ENCODE measurements at places on chromosomes 3 and 15. TPM values are rescaled to one million over a fixed set of nuclear protein-coding genes. Genes with fewer than 3 reads are reported as not detected.

DNA sequence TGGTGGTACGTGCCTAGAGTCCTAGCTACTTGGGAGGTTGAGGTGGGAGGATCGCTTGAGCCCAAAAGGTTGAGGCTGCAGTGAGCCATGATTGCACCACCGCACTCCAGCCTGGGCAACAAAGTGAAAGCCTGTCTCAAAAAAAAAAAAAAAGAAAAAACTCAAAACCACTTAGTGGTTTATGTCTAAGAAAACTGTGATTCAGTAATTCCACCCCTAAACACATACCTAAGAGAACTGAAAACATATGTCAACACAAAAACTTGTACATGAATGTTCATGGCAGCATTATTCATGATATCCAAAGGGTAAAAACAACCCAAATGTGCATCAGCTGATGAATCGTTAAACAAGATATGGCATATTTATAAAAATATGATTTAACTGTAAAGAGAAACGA, 14.3 kb downstream of the SPG21 start:
- no peak for DNase-seq
- H3K4me1 ChIP-seq = no peaks in the 10 kb centered on the region
- no peaks in the 10 kb centered on the region for H3K27me3 ChIP-seq
- H3K4me3 ChIP-seq = no peak overlapping the region
- H3K27ac ChIP-seq = no peak overlapping the region

DNA sequence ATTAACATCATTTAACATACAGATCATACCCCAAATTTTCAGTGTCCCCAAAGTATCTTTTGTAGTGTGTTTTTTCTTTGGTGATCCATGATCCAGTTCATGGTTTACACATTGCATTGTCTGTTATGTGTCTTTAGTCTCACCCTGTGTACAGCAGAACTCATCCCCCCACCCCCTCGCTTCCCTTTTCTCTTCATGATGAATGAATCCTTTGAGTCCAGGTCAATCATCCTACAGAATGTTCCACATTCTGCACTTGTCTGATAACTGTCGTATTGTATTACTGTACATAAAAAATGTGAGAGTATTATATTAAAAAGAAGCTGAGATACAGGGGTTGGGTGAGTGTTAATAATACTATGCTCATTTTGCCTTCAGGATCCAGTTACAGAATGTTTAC, 14.6 kb upstream of the NIT2 start:
- H3K4me1 ChIP-seq = peaks cover 6% of the 10 kb centered on the region
- H3K36me3 ChIP-seq = peaks cover 44% of the 10 kb centered on the region
- DNase-seq = no peak
- no peak overlapping the region for H3K4me3 ChIP-seq

DNA sequence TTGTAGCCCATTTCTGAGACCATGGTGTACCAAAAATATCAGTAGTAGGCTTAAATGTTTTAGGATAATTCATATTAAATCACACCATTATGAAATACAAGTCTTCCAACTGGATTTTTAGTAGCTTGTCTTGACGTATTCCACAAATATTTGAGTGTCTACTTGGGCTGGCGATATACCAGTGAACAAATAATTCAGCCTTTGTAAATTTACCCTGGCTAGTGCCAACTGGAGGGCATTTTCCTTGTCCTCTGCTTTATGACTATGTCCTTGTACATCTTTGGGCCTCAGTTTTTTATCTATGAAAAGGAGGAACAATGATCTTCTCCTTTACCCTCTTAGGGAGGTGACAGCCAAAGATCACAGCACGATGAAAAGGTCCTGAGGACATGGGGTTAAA, 114.8 kb downstream of the FRMD4B start:
- no peak for DNase-seq
- H3K4me1 ChIP-seq = no peaks in the 10 kb centered on the region
- no peak overlapping the region for H3K4me3 ChIP-seq
- H3K27me3 ChIP-seq = no peaks in the 10 kb centered on the region

- H3K4me3 ChIP-seq = no peak overlapping the region
- DNase-seq = no peak
- no peaks in the 10 kb centered on the region for H3K4me1 ChIP-seq
- H3K36me3 ChIP-seq = no peaks in the 10 kb centered on the region
Observed at GRCh38 chr3:153003441-153003840, 158.6 kb upstream of the RAP2B start.

TNNC1 gene
- 8,962 TPM for total RNA-seq

- no peak overlapping the region for H3K27ac ChIP-seq
- H3K36me3 ChIP-seq = no peaks in the 10 kb centered on the region
- H3K4me3 ChIP-seq = no peak overlapping the region
- DNase-seq = no peak
Observed at GRCh38 chr15:80202641-80203360, 49.2 kb downstream of the CTXND1 start.

GRCh38 chr3:40313975-40314860, 4.7 kb downstream of the EIF1B start:
- peak overlapping the region; percentile 95 for H3K4me3 ChIP-seq
- H3K27me3 ChIP-seq = no peaks in the 10 kb centered on the region
- peak overlapping the region; percentile 97 for H3K27ac ChIP-seq
- peaks cover 53% of the 10 kb centered on the region for H3K4me1 ChIP-seq

CYP1A2 gene
- total RNA-seq = not detected

ANKUB1 gene
- total RNA-seq = not detected

DNA sequence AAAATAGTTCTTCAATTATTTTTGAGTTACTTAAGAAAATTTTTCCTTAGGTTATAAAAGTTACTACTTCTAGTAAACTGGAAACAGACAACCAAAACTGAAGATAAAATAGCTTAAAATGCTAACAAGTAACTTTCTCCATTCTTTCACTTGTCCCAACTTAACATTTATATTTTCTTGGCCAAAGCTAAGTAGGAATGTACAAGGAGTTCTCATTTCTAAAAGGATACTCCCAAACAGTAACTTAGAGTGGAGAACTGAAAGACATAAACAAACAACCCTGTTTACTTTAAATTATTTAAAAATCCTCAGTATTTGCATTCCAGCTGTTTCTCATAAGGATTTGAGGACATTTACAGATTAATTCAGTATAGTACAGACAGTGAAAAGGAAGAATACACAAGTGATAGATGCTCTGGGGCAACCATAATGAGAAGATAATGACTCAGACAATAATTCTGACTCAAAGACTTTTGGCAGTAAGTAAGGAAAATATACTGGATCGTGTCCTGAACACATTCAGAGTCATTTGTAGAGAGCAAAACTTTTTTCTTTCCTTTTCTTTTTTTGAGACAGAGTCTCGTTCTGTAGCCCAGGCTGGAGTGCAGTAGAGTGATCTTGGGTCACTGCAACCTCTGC, 29.2 kb upstream of the ANXA2 start:
- peak overlapping the region; percentile 58 for H3K27ac ChIP-seq
- H3K36me3 ChIP-seq = peaks cover 46% of the 10 kb centered on the region
- no peaks in the 10 kb centered on the region for H3K27me3 ChIP-seq
- no peak overlapping the region for H3K4me3 ChIP-seq

GRCh38 chr3:171404376-171404967, 55.7 kb downstream of the TNIK start:
- H3K4me1 ChIP-seq = peaks cover 59% of the 10 kb centered on the region
- peak overlapping the region; percentile 0 for H3K27ac ChIP-seq

DNA sequence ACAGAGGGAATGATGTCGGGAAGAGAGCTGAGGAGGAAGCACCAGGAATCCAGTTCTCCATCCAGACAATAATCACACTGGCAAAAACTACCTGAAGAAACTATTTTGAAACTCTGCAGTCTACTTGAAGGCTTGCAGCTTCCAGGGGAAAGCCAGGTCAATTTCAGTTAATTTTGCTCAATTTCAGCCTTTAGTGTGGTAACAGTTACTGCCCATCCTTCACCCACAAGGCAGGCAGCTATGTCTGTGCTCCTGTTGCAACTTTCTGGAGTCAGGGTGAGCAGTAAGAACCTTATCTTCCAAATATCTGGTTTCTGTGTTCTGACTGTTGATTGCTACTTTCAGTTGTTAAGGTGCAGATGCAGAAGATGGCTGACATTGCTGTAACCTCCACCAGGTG, 221.7 kb downstream of the ADAMTS17 start:
- H3K27ac ChIP-seq = no peak overlapping the region
- peaks cover 5% of the 10 kb centered on the region for H3K36me3 ChIP-seq
- no peaks in the 10 kb centered on the region for H3K27me3 ChIP-seq
- H3K4me3 ChIP-seq = no peak overlapping the region
- H3K4me1 ChIP-seq = peaks cover 22% of the 10 kb centered on the region

MYO9A gene
- 22.5 TPM for total RNA-seq

AADACL2 gene
- total RNA-seq = not detected

- H3K27ac ChIP-seq = no peak overlapping the region
- no peak for DNase-seq
- H3K4me3 ChIP-seq = no peak overlapping the region
- H3K4me1 ChIP-seq = peaks cover 12% of the 10 kb centered on the region
Observed at GRCh38 chr15:26892678-26893077, 25.8 kb downstream of the GABRA5 start.

DNA sequence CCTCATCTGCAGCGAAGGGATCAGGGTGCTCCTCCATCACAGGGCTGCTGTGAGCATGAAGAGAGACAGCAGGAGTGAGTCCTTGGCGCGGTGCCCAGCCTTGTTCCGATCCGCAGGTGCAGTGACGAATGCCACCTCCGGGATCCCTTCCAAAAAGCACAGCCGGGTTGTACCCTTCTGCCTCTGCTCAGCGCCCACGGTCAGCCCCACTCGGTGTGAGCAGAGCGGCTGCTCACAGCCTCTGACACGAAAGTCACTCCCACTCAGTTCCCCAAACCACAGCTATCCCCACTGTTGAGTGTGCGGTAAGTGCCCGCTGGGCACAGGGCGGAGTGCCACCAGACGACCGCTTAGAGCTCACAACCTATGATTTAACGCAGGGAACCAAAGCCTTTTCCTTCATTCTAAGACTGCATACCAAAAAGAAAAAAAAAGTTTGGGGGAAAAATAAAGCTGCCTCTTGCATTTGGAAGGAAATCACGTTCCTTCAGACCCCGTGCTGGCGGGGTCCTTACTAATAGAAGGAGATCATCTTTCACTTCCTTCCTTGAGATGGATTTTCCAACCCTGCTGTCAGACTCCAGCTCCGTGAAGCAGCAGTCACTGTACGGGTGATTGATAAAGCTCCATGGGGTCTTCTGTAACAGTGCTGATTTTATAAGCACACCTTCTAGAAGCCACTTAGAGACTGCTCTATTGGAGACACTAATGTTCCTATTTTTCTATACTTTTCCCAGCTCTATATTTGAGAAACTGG, 34.7 kb upstream of the TUBGCP5 start:
- no peak overlapping the region for H3K27ac ChIP-seq
- no peaks in the 10 kb centered on the region for H3K4me1 ChIP-seq
- DNase-seq = no peak
- no peaks in the 10 kb centered on the region for H3K36me3 ChIP-seq
- H3K4me3 ChIP-seq = no peak overlapping the region

CCDC39 gene
- total RNA-seq = not detected

SAMMSON gene
- total RNA-seq = not detected

DNA sequence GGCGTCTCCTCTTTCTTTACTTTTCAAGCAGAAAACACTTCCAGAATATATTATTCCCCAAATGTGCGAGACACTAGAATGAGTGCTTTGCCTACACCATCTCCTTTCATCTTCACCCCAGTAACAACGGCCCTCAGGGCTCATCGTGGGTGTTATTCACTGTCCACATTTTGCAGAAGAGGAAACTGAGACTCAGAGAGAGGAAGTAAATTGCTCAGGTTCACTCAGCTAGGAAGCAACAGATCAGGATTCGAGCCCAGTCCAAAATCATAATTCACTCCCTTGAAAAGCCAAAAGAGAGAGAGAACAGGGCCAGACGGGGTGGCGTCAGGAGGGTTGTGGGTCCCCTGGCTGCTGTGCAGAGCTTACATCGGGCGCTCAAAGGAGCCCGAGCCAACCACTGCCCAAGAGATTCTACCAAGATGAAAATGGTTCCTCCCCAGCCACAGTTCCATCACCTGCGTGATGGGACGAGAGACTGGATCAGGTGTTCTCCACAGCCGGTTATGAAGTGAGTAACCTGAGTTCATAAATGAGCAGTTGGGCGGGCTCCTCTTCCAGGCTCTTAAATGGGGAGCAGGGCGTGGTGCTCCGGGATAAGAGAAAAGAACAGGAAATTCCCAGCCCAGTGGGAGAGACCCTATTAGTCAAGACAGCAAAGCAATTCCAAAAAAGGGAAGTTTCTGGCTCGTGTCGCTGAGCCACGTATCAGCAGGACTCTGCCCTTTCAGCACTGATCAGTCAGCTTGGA, 48.6 kb upstream of the FLNB start:
- H3K4me1 ChIP-seq = peaks cover 36% of the 10 kb centered on the region
- no peak for DNase-seq
- peak overlapping the region; percentile 25 for H3K4me3 ChIP-seq
- peak overlapping the region; percentile 81 for H3K27ac ChIP-seq
- no peaks in the 10 kb centered on the region for H3K36me3 ChIP-seq

DNA sequence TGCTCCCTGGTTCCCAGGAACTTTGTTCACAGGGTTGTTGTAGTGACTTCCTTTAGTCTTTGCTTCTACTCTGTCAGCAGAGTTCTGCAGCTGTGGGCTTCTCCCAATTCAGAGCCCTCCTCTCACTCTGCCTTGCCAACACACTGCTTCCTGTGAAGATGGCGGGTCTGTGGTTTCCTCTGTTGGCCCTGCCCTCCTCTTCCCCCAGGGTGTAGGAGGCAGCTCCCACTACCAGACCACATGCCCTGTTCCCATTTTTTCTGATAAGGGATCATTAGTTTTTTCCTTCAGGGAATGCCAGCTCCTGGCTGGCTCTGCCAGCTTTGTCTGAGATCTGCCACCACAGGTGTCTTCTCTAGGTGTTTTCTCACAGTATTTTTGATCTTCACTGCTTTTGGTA, 12.7 kb downstream of the SPSB4 start:
- no peak for DNase-seq
- H3K4me1 ChIP-seq = peaks cover 35% of the 10 kb centered on the region
- H3K27me3 ChIP-seq = no peaks in the 10 kb centered on the region
- no peak overlapping the region for H3K4me3 ChIP-seq

DNA sequence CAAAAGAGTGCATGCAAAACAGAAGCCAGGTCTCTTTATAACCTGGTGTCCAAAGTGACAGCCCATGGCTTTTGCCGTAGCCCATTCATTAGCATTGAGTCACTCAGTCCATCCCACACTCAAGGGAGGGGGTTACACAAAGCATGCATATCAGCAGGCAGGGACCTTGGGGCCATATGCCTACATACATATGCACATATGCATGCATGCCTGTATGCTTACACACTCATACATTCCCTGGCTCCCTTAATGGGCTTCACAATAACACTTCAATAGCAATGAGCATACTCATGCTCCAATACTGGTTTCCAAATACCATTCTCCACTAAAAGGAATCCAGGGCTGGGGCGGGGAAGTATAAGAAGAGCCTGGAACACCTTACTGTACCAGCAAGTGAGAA, 22.0 kb downstream of the TRPM1 start:
- peaks cover 30% of the 10 kb centered on the region for H3K4me1 ChIP-seq
- no peak overlapping the region for H3K4me3 ChIP-seq
- no peaks in the 10 kb centered on the region for H3K36me3 ChIP-seq
- peaks cover 10% of the 10 kb centered on the region for H3K27me3 ChIP-seq
- no peak overlapping the region for H3K27ac ChIP-seq

Measured in left ventricle myocardium inferior (tissue), 1 donor.